ENCODE measurements at places on chromosomes 7 and 10.

- no peak for DNase-seq
Observed at GRCh38 chr7:115099906-115100305, 178.0 kb downstream of the MDFIC start.

DNA sequence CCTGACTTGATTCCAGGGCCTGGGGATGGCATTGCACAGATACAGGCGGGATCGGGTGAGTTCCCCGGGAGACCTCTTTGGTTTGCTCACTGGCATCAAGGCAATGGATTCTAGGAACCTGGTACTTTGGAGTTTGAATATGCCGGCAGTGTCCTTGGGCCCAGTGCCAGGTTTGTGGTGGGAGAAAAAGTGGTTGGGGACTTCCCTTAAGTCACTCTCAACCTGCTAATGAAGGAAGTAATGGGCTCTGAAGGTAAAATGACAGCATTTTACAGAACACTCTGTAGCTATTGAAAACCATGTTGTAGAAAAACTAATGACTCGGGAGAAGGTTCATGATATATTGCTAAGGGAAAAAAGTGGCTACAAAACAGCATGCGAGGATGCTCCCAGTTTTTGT lies 129.9 kb downstream of the CFAP58 start:
- no peak for DNase-seq

DNA sequence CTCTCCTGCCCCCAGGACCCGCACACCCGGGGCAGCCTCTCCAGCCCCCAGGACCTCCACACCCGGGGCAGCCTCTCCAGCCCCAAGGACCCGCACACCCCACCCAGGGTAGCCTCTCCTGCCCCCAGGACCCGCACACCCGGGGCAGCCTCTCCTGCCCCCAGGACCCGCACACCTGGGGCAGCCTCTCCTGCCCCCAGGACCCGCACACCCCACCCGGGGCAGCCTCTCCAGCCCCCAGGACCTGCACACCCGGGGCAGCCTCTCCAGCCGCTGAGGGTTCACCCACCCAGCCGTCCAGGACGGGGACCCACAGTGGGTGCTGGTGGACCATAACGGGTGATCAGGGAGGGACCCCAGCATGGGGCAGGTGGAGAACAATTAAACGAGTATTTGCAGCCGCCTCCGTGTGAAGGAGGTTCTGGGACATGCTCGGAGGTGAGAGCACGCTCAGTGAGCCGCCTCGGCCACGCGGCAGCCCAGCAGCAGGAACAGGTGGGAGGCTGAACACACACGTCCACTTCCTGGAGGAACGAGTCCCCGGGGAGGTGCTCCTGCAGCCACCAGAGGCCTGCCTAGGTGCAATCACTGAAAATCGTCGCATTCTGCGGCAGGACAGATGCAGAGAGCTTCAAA lies 107.9 kb downstream of the PDGFA start:
- DNase-seq, result no peak

DNA sequence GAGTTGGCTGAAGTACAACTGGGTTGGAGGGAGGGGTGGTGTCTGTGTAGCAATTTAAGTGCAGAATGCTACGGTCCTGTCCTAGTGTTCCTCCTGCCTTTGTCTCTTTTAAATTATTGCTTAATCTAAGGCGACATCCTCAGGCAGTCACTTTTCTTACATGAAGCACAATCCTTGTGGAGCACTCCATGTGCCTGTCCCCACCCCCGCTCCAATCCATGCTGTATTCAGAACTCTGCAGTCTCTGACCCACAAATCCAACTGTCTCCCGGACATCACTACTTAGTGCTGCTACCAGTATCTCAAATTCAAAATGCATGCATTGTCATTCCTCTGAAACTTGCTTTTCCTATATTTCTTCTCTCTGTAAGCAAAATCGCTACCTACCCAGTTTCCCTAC lies 91.4 kb upstream of the FAM133B start:
- DNase-seq, result no peak

DNA sequence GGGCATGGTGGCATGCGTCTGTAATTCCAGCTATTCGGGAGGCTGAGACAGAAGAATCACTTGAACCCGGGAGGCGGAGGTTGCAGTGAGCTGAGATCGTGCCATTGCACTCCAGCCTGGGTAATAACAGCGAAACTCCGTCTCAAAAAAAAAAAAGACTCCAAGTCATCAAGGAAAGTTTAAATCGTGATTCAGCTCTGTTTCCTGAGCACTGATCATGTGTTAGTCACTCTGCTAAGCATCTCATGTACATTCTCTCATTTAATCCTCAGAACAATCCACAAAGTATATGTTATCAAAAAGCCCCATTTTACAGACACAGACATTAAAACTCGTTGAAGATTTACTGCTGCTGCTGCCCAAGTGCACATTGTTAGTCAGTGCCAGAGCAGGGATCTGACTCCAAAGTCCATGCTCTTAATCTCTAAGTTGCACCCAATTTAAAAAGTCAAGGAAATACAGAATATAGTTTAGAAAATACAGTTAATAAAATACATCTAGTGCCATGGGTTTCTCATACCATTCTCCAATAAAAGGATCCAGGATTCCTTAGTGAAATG lies 6.2 kb downstream of the PIK3AP1 start:
- no peak for DNase-seq

GRCh38 chr10:35092851-35093250 lies 2.7 kb upstream of the CUL2 start:
- DNase-seq, result no peak

- no peak for DNase-seq
Observed at GRCh38 chr10:53839440-53840039, 961.5 kb downstream of the PCDH15 start.

- DNase-seq, result no peak
Observed at GRCh38 chr10:20313665-20314064, 497.4 kb downstream of the PLXDC2 start.

- DNase-seq, result no peak
Observed at GRCh38 chr10:8369666-8370065, 315.2 kb downstream of the GATA3 start.

- DNase-seq, result no peak
Observed at GRCh38 chr7:144969787-144970186, 133.9 kb upstream of the TPK1 start.

- no peak for DNase-seq
Observed at GRCh38 chr10:30373596-30374327, 24.7 kb upstream of the MTPAP start.

DNA sequence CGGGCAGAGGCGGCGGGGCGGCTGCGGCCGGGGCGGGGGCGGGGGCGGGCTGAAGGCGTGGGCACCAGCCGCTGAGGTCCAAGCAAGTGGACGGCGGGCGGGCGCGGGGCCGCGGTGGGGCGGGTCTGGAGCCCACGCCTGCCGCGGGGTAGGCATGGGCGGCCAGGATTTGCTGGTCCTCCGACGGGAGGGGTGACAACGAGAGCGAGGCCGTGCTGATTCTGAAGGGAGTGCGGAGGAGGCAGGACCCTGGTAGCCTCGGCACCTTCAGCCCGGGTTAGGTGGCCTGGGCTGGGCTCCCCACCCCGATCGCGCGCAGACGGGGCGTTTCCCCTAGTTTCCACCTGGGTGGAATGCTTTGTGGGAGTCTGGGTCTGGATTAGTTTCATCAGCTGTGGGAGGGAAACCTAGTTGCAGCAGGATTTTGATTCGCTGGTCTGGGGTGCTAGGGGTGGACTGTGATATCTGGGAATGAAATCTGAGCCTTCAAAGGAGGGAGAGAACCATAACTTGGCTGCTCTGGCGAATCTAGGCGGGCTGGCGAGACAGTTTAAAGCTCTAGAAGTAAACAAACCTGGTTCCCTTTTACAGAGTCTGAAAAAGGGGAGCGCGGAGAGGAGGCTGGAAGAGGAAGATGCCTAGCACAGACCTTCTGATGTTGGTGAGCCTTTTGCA lies 609 bp downstream of the SGPL1 start:
- no peak for DNase-seq

Data from stimulated activated CD8-positive, alpha-beta memory T cell treated with anti-CD3 and anti-CD28 coated beads, Interleukin-4, amount 100 ng/mL, for 4 hours (primary cell).